ENCODE measurements at places on chromosomes 3 and 15. TPM values are rescaled to one million over a fixed set of nuclear protein-coding genes. Genes with fewer than 3 reads are reported as not detected.
A peak's percentile ranks its signal among the peaks of the same experiment; 100 is the strongest.

Gene B4GALT4
- total RNA-seq, result 46.5 TPM

Gene CCR8
- total RNA-seq, result 0.64 TPM

Gene PLA2G4D
- total RNA-seq, result 0.33 TPM

Gene GP5
- not detected for total RNA-seq

GRCh38 chr3:147311716-147312115, 94.6 kb downstream of the ZIC4 start:
- DNase-seq, result no peak
- H3K36me3 ChIP-seq, result no peaks in the 10 kb centered on the region
- H3K27me3 ChIP-seq, result no peaks in the 10 kb centered on the region
- no peak overlapping the region for H3K4me3 ChIP-seq
- H3K27ac ChIP-seq, result no peak overlapping the region
- H3K4me1 ChIP-seq, result no peaks in the 10 kb centered on the region

- DNase-seq, result no peak
- H3K36me3 ChIP-seq, result no peaks in the 10 kb centered on the region
- H3K27me3 ChIP-seq, result no peaks in the 10 kb centered on the region
Observed at GRCh38 chr15:100651253-100651652, 48.9 kb downstream of the ASB7 start.

DNA sequence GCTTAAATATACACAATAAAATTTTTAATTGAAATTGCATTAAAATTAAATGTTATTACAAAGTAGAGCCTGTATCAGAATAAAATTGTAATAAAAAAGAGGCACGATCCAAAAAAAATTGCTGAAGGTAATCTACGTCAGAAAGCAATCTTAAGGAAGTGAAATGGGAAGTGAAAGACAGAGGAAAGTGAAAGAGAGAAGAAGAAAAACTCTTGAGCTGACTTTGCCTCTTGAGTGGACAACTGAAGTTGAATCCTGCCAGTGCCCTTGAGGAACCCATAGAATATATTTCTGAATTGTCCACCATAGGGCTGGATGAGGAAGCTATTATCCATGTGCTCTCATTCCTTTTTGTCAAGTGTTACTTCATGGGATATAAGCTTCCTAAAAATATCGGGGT, 285.1 kb upstream of the STAC start:
- H3K4me1 ChIP-seq, result no peaks in the 10 kb centered on the region
- H3K27me3 ChIP-seq, result no peaks in the 10 kb centered on the region
- no peak for DNase-seq
- H3K27ac ChIP-seq, result no peak overlapping the region
- H3K4me3 ChIP-seq, result no peak overlapping the region

Gene DISP2
- total RNA-seq, result 0.59 TPM

Gene RETNLB
- total RNA-seq, result not detected

- H3K27ac ChIP-seq, result no peak overlapping the region
- H3K27me3 ChIP-seq, result no peaks in the 10 kb centered on the region
- H3K36me3 ChIP-seq, result no peaks in the 10 kb centered on the region
Observed at GRCh38 chr15:58308742-58309355, 122.9 kb upstream of the LIPC start.

Gene BCHE
- 1.4 TPM for total RNA-seq

DNA sequence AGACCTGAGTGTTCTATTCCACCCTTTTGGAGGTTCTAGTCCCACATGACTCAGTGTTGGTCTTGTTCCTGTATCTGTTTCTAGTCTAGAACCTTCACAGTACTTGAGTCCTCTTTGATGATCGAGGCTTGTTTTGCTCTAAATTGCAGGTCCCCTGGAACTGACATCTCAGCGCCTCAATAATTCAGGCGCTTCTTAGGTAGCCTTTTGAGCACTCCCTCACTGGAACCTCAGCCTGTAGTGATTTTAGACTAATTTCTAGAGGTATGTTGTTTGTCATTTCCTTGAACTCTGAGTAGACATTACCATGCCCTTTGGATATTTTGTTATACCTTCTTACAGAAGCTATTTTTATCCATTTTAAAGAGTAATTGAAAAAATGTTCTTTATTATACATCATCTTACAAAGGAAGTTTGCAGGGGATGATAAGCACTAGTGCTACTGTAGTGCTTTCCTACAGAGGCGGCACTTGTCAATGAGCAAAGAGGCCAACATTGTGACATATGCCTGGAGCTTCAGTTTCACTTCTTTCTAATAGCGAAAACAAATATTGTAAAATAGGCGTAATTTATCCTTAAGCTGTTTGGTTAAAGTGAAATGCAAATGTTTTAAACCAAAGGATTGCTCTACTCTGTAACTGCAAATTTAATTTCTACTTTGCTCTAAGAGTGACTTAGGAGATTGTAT, 75.7 kb downstream of the EFL1 start:
- H3K27ac ChIP-seq, result no peak overlapping the region
- H3K4me1 ChIP-seq, result no peaks in the 10 kb centered on the region
- no peak overlapping the region for H3K4me3 ChIP-seq
- DNase-seq, result no peak
- no peaks in the 10 kb centered on the region for H3K27me3 ChIP-seq
- no peaks in the 10 kb centered on the region for H3K36me3 ChIP-seq

DNA sequence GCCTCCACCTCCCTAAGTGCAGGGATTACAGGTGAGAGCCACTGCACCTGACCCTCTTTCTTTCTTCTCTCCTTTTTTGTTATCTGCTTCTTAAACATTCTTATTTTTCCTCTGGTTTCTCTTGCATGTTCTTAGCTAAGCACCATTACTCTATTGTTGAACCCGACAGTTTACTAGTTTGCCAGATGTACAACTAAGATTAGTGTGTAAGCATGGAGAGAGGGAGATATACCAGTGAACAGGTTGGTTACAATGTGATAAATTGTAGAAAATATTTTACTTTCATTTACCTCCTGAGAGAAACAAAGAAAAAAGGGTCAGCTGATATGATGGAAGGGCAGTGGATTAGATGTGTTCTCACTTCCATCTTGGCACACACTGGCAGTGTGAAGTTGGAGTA, 4.9 kb downstream of the HAUS2 start:
- H3K27ac ChIP-seq, result no peak overlapping the region
- DNase-seq, result no peak
- no peak overlapping the region for H3K4me3 ChIP-seq
- H3K36me3 ChIP-seq, result no peaks in the 10 kb centered on the region

DNA sequence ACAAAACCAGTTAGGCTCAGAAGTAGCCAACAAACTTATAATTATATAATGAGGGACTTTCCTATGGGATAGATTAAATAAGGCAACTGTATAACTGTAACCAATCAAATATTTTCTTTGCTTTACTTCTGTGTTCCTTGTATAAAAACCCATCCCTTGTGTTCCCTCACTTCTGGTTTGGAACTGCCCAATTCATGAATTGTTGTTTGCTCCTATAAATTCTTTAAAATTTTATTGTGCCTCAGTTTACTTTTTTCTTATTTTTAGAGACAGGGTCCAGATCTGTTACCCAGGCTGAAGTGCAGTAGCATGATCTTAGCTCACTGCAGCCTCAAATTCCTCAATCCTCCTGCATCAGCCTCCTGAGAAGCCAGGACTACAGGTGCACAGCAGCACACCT, 155.7 kb downstream of the SMAD6 start:
- DNase-seq, result no peak
- no peak overlapping the region for H3K4me3 ChIP-seq
- H3K4me1 ChIP-seq, result no peaks in the 10 kb centered on the region

Gene GOLGA6B
- 0.33 TPM for total RNA-seq

- no peak overlapping the region for H3K27ac ChIP-seq
- no peak for DNase-seq
- no peak overlapping the region for H3K4me3 ChIP-seq
- no peaks in the 10 kb centered on the region for H3K4me1 ChIP-seq
- H3K27me3 ChIP-seq, result no peaks in the 10 kb centered on the region
- peaks cover 21% of the 10 kb centered on the region for H3K36me3 ChIP-seq
Observed at GRCh38 chr3:44981751-44982150, 5.7 kb downstream of the EXOSC7 start.

DNA sequence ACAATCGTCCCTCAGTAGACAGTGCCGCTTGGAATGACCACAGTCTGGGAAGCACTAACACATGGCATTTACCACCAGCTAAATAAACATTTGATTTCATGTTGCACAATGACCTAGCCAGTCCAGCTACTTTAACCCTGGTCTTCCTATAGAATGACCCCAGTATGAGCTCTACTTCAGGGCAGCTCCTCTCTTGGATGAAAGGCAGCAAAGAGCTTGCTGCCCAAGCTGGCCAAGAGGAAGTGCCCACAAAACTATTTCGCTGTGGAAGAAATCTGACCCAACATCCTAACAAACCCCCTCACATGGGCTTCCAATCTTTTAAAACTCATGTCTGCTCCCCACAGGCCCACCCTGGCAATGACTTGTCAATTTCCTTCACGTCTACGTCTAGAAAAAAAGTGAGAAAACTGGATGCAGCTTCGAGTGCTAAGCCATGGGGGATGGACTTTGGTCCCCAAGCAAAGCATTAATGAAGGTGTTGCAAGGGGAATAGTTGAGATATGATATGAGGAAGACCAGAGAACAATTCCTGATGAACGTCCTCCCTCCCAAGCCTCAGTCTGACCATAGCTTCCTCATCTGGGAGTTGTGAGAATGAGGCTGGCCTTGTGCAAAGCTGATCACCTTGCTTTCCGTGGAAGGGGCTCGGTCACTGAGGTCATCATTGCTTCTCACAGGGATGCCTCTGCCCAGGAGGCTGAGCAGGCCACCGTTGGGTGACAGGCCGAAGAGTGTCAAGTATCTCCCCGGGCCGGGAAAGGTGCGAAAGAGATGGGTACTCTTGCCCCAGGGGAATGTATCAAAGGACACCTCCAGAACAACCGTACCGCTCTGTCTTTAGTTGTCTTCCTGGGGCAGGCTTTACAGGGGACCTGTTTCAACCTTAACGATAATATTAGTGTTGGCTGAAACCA, 964 bp downstream of the SLC25A20 start:
- peaks cover 4% of the 10 kb centered on the region for H3K4me1 ChIP-seq
- H3K36me3 ChIP-seq, result no peaks in the 10 kb centered on the region
- DNase-seq, result no peak
- no peaks in the 10 kb centered on the region for H3K27me3 ChIP-seq
- H3K4me3 ChIP-seq, result peak overlapping the region; percentile 90
- no peak overlapping the region for H3K27ac ChIP-seq

GRCh38 chr15:49415638-49416037, 7.4 kb upstream of the FGF7 start:
- no peaks in the 10 kb centered on the region for H3K27me3 ChIP-seq
- H3K36me3 ChIP-seq, result no peaks in the 10 kb centered on the region
- no peak for DNase-seq
- no peak overlapping the region for H3K27ac ChIP-seq

- DNase-seq, result no peak
- no peaks in the 10 kb centered on the region for H3K27me3 ChIP-seq
- no peaks in the 10 kb centered on the region for H3K36me3 ChIP-seq
- 0 out of 2 replicates have a peak, but pooled peaks cover 2% of the 10 kb centered on the region for H3K4me1 ChIP-seq
Observed at GRCh38 chr3:69791106-69791505, 51.8 kb downstream of the MITF start.

DNA sequence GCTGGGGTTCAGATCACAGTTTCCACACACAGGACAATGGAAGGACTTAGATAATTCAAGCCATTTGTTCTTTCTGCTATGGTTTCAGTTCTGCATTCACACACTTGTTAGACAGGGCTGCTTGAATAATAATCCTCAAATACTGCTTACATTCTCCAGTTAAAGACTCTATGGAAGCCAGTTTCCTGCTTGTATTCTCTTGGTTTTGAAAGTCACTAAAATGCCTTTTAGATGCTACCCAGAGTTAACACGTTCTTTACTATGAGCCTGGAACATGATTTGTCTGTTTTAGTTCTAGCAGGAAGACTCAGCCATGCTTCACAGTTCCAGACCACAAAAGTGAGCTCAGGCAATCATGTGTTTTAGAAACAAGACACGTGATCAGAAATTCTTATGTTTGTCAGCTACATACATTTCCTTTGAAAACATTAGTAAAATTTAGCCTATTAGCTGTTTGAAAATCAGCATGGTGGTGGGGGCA, 152.4 kb downstream of the LEKR1 start:
- H3K27me3 ChIP-seq, result no peaks in the 10 kb centered on the region
- no peak for DNase-seq
- no peak overlapping the region for H3K4me3 ChIP-seq
- H3K27ac ChIP-seq, result no peak overlapping the region
- H3K36me3 ChIP-seq, result no peaks in the 10 kb centered on the region
- no peaks in the 10 kb centered on the region for H3K4me1 ChIP-seq

DNA sequence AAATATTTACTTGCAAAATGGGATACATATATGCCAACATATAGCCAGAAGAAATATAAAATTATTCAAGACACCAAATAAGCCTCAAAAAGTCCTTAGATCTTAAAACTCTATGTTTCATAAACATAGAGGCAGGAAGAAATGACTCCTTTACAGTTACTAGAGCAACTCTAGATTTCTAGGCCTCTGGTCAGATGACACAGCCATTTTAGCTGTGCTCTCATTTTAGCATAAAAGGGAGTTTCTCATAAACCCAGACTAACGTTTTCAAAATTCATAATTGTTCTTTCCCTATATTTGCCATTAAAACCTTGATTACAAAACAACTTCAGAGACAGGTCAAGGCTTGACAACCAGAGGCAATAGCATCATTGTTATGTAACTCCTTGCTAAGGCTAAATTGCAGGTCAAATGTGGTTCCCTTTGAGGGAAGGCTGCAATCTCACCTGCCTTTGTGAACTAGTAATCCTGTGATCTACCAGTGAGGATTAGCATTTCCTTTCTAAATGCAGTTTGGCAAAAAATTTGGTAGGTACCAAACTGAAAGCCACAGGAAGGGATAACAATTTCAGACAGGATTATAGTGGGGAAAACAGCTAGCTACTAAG, 8.2 kb downstream of the THOC7 start:
- DNase-seq, result peak; percentile 44
- H3K27ac ChIP-seq, result peak overlapping the region; percentile 47
- peaks cover 2% of the 10 kb centered on the region for H3K4me1 ChIP-seq
- no peaks in the 10 kb centered on the region for H3K36me3 ChIP-seq

DNA sequence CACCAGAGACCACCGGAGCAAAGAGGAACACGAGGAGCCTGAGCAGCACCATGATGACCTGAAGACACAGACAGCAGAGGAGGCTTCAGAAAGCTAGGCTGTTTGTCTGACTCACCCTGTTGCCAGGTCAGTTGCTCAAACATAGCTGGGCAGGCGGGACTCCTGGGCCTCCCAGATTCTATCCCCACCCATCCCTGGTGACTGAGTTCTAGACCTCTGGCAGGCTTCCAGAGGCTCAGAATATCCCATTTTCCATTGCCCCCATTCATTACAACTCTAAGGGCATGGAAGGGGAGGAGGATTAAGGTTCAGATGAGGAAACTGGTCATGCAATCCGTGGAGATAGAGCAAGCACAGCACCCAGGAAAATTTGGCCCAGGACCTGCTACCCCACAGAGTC, at the start of gene CDHR4:
Gene CDHR4 (minus strand): TSS at position 113 of the 400 bp plus-strand sequence. CDS start 61 bp downstream, at position 52.
- no peak within 1 kb of the TSS for H3K27ac ChIP-seq
- H3K4me3 ChIP-seq, result no peak within 1 kb of the TSS
- H3K36me3 ChIP-seq, result no peaks in the 10 kb centered on the region
- no peaks in the 10 kb centered on the region for H3K4me1 ChIP-seq
- H3K27me3 ChIP-seq, result no peaks in the 10 kb centered on the region

Gene SLC6A11
- total RNA-seq, result 1.9 TPM

Measured in H9 (cell line).